SHP77 treated with DMSO at 0.1 percent for 48 hours (cell line): ENCODE measurements at places on chromosomes 4 and X.

DNA sequence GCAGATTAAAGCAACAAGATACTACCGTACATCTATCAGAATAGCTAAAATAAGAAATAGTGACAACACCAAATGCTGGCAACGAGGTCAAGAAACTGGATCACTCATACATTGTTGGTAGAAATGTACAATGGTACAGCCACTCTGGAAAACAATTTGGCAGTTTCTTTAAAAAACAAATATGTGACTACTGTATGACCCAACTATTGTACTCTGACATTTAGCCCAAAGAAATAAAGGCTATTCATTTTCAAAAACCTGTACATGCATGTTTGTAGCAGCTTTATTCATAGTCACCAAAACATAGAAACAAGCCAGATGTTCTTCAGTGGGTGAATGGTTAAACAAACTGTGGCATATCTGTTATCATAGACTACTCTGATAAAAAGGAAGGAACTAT, 8.2 kb downstream of the CLCN3 start:
- DNase-seq, result no peak

DNA sequence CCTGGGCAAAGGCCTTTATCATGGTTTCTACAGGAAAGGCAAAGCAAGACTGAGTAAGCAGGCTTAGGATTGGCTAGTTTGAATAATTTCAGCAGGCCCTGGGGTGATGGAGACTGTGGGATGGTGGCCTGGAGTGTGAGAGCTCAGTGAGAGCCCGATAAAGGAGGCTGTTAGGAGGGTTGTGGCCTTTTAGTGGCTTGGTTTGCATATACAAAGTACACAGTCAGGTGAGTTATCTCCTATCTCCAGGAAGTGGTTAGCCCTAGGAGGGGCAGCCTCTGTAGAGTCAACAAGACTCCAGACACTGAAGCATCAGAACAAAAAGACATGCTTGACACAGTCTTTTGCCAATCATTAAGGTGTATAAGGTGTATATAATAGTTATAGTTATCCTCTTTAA, 157.2 kb downstream of the CFAP299 start:
- DNase-seq, result no peak

DNA sequence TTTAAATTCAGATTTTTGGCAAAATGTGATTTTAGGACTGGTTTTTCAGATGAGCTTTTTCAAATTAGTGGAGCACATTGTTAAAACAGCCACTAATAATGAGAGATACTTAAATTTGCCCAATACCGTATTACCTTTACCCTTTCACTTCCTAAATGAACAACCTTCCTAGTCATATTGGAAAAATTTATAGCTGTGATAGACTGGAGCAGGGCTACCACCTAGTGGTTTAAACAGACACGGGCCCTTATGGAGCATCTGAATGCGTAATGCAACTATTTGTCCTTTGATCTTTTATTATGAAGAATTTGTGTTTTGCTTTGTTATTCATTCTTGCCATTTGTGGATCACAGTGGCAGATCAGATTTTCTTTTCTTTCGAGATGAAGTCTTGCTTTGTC, 72.7 kb downstream of the KDM6A start:
- DNase-seq, result no peak

GRCh38 chr4:40699648-40700047, 50.1 kb upstream of the NSUN7 start:
- no peak for DNase-seq
